Frontal cortex (tissue), 4 donors: ENCODE measurements at places on chromosomes 11 and 22.
A peak's percentile ranks its signal among the peaks of the same experiment; 100 is the strongest.

GRCh38 chr11:59558270-59558643, 46.9 kb downstream of the OR4D9 start:
- no peak for DNase-seq

- DNase-seq, result no peak
Observed at GRCh38 chr11:84691830-84692229, 935.3 kb downstream of the DLG2 start.

GRCh38 chr22:46537225-46537945, at the start of gene CELSR1:
CELSR1 (minus strand) TSS chr22:46537620; CDS start chr22:46537170, 450 bp downstream.
- peak; percentile 61 for DNase-seq

- no peak for DNase-seq
Observed at GRCh38 chr11:59249535-59249934, 36.8 kb upstream of the MPEG1 start.

GRCh38 chr11:66451663-66452062, 13.0 kb upstream of the MRPL11 start:
- no peak for DNase-seq
